DMS79 (cell line): ENCODE measurements at places on chromosomes 2 and 18.

GRCh38 chr2:235827585-235827992 is 333.7 kb downstream of the AGAP1 start:
- no peak for DNase-seq

- DNase-seq, result no peak
Observed at GRCh38 chr2:28956415-28956826, 24.7 kb upstream of the TOGARAM2 start.

DNA sequence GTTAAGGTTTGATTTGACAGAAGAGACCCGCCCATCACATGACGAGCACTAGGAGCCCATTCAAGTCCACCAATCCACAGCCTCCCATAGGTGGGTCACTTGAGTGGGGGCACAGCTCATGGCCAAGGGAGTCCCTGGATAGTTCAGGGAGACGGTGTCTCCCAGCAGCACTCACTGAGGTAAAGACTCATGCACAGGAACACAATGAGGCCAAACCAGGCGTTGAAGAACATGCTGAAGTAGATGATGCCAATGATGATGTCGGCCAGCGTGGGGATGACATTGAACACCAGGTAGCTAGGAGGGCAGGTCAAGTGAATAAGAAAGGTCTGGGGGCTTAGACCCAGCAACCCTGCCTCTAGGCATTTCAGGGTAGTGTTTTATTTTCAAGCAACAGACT is 4.0 kb downstream of the ABCB6 start:
- no peak for DNase-seq

DNA sequence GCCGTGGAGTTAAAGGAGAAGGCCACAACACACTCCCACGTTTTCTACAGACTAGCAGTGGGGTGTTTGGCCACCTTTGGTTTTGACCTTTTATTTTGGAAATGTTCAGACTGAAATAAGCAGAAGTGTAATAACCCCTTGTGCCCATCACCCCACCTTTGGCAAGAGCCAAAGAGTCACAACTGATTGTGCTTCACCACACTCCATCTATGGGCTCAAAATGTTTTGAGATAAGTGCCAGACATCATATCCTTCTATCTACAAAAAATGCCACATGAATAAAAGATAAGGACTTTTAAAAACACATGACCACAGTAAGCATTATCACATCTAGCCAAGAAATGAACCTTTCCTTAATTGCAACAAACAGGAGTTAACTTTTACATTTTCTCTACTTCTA is 9.9 kb upstream of the GPR35 start:
- DNase-seq, result no peak

DNA sequence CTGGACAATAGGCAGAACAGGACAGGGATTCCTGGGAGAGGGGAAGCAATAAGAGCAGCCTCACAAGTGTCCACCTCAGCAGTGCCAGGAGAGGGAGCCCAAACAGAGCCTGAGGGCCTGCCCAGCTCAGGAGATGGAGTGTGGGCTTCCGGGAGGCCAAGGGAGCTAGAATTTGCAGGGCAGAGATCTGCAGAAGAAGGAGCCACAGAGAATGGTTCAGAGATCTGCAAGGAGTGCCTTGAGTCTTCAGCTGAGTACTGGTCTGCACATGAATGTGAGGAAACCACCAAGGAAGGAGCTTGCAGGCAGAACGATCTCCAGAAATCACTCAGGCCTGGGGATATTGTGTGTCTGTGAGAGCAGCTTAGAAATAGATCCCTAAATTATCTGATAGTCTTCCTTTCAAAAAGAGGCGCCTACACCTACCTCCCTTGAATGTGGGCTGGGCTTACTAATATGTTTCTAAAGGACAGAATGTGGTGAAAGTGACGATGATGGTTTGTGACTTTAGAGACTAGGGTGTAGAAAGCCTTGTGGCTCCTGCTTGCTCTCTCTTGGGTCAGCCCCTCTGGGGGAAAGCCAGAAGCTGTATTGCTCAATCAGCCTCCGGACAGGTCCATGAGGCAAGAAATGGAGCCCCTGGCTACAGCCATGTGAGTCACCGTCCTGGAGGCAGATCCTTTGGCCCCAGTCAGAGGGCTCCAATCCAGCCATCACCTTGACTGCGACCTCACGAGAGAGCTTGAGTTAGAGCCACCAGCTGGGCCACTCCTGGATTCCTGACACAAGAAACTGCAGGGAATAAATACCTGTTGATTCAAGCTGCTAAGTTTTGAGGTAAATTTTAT is 7.6 kb upstream of the LPIN1 start:
- no peak for DNase-seq
